Stimulated activated CD4-positive, alpha-beta T cell treated with anti-CD3 and anti-CD28 coated beads, Interleukin-15, amount 100 ng/mL, for 1 hour (primary cell): ENCODE measurements at places on chromosomes 1 and 21.
A peak's percentile ranks its signal among the peaks of the same experiment; 100 is the strongest.

GRCh38 chr1:34984435-34984792 lies 733 bp downstream of the TMEM35B start:
- DNase-seq, result no peak

GRCh38 chr21:37927711-37928110 lies 11.5 kb upstream of the KCNJ6 start:
- DNase-seq, result no peak

GRCh38 chr1:45570631-45571030 lies 13.2 kb upstream of the NASP start:
- DNase-seq, result no peak

- no peak for DNase-seq
These were observed 144.0 kb upstream of the ZNF648 start for GRCh38 chr1:182205351-182206022.

- DNase-seq, result no peak
These were observed 4.7 kb upstream of the C21orf91 start for GRCh38 chr21:17823846-17824245.

- no peak for DNase-seq
These were observed 96.5 kb upstream of the CLDN14 start for GRCh38 chr21:36576441-36576840.

DNA sequence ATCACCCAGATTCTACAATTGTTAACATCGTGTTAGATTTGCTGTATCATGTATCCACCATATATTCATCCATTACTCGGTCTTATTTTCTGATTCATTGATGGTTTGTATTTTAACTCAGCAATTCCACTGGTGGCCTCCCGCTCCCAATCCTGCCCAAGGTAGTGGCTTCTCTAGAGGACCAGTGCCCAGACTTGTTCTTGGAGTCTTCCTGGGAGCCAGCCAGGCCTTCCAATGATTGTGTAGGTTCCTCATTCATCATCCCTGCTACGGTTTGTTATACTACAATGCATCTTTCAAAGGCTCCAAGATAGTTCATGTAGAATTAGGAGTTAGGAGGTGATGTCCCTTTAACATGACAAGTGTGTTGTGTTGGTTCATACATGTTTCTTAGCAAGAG lies 451.1 kb downstream of the SETD4 start:
- DNase-seq, result no peak

GRCh38 chr1:29706936-29707335 lies 470.6 kb downstream of the PTPRU start:
- DNase-seq, result peak; percentile 3

- DNase-seq, result no peak
These were observed 2.0 kb downstream of the CFAP45 start for GRCh38 chr1:159897962-159898361.

DNA sequence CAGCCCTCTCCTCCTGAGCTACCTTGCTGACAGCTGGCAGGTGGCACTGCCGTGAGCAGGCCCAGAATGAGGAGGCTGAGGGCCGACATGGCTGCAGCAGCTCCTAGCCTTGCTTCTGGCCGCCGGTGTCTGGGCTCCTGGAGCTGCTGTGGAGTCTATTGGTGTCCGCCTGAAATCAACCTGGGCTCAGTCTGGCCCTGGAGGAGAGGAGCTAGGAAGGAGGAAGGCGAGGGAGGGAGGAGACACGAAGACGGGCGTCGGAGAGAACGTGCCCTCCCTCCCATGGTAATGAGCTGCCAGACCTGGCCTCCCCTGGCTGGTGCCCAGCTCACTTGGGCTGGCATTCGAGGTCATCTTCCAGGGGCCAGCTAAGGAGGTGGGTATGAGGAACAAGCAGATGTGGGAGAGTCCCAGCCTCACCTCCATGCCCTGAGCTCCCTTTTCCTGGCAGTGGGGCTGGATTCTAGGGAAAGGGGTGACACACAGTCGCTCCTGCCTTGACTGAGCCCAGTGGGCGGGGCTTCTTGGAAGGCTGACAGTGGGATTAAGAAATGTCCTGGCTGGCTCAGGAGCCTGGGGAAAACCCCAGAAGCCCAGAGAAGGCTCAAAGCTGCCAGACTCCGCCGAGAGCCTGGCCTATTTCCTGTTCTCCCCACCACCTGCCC lies at the start of gene PDZK1IP1:
TSS of gene PDZK1IP1 (minus strand) at position 193 of the 665 bp plus-strand sequence. CDS start at position 89, 104 bp downstream.
- DNase-seq, result no peak

- DNase-seq, result no peak
These were observed 65.1 kb downstream of the C1orf87 start for GRCh38 chr1:60008500-60008899.

DNA sequence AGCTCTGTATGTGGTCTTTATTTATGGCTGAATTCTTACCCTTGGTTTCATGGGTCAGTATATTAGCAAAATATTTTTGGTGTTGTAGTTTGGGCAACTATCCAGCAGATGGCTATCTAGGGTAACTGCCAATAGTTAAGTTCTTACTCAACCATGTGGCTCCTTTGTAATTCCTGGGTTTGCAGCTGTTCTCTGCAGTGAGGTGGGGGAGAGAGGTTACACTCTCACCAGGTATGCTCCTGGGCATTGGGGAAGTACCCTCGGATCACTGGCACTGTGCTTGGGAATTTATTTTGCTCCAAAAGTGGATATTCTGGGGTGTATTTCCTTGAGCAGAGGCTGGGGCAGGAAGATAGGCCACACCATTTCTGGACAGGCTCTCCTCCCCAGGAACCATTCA lies 436.7 kb upstream of the TMPRSS15 start:
- DNase-seq, result no peak

DNA sequence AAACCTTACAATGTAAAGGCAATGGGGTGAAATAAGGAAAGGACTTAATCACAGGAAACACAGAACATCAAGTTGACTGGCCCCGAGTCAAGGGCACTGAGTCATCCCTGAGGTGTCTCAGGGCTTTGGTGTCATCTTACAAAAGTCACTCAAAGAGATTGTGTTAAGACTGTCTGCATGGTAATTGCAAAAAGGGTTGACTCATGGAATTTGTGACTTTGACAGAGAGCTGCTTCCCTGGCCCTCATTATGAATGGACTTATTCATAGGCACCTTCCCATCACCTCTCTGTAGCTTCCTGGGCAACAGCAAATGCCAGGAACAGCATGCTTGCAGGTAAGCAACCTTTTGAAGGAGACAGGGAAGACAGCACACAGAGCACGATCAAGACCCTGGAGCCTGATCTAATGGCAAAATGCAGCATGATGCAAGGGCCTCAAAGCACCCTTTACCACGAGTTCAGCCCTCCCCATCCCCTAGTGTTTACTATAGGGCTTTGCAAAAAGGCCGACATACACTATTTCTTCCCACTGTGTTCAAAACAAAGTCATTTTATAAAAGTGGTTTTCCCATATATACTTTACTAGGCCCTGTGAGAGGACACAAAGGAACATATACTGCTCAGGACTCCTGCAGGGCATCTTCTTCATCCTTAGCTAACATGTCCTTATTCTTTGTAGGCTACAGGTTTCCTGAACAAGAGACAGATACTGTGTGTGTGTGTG lies 17.1 kb downstream of the ZP4 start:
- no peak for DNase-seq

DNA sequence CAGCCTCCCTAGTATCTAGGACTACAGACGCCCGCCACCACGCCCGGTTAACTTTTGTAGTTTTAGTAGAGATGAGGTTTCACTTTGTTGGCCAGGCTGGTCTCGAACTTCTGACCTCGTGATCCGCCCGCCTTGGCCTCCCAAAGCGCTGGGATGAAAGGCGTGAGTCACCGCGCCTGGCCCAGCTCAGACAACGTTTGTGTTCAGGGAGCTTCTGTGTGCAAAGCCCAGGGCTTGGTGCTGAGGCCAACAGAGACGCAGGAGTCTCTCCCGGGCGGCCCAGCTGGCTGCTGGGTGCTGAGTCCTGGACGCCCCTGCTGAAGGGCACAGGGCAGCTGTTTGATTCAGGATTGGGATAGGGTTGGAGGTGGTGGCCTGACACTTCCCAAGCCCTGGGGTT lies 3.0 kb downstream of the PRKCZ start:
- DNase-seq, result no peak

GRCh38 chr1:60235275-60235674 lies 161.7 kb upstream of the C1orf87 start:
- DNase-seq, result no peak

DNA sequence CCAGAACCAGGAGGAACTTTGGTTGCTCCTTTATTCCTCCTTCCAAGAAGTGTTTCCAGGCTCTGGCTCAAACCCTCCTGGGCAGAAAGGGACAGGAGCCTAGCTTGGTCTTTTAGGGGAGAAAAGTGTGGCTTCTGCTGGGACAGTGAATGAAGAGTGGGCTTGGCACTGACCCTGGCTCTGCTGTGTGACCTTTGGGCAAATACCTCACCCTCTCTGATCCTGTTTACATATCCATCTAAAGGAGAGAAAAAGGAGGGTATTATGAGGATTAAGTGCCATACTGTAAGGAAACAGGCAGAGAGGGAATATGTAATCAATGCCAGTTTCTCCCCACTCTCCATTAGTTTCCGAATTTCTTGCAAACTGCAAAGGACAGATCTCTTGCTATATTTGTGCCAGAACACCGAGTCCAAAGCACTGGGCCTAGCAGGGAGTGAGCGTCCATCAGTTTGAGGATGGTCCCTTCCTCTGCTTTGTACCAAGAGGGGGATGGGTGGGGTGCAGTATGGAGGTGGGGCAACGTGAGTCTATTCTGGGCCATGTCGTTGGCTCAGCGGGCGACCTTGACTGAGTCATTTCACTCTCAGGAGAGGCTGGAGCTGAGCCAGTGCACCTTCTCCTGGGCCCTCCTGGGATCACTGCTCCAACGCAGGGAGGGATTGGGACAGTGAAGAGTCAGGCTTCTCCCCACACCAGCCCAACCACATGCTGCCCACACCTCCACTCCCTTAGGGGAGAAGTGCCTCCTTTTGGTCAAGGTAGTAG lies 38.4 kb downstream of the IGSF21 start:
- DNase-seq, result no peak

DNA sequence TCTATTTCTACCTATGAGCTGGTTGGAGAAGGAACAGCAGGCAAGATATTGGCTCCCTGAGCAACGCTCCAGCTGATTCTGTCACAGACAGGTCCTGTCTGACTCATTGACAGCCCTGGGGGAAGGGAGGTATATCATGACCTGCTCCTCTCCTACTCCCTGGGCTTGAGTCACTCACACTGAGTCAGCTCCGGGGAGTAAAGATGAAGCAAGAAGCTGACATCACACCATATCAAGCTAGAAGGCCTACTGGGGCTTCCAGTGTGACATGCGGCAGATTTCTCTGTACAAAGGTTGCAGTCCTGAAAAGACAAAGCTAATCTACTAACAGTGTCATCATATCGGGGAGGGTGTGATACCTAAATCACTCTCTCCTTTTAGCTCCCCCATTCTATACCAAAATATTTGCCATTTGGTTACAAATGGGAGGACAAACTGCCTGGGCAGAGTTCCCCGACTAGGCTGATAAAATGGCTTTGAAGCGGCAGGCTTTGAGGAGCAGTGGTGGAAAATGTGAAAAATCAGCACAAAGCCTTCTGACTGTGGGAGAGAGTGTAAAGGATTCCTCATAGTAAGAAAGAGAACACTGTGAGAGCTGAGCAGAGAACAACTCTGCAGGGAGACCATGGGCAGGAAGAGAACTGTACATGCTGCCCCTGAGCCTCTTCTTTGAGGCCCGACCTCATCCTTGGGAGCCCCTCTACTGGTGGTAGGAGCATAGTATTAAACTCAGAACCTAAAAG lies 15.5 kb downstream of the PI4KB start:
- peak; percentile 38 for DNase-seq

DNA sequence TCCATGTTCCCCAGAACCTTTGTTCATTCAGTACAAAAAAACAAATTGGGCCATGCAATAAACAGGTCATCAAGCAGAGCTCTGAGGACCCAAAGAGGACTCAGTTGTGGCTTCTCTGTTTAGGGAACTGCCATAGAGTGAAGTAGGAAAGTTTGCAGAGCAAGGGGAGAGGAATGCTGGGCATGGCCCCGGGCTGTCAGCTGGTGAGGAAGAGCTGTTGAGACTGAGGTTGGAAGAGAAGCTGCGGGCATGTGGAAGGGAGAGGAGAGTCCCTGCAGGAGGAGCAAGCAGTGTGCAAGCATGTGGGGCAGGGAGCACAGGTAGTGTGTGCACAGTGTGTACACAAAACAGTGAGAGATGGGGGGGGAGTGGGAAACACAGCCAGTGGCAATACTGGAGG lies 71.8 kb downstream of the NTPCR start:
- no peak for DNase-seq

GRCh38 chr1:233295975-233296322 lies 424 bp upstream of the PCNX2 start:
- DNase-seq, result no peak

- no peak for DNase-seq
These were observed 14.0 kb upstream of the CTRC start for GRCh38 chr1:15424146-15424667.

GRCh38 chr1:107920561-107920960 lies 44.4 kb downstream of the VAV3 start:
- no peak for DNase-seq

DNA sequence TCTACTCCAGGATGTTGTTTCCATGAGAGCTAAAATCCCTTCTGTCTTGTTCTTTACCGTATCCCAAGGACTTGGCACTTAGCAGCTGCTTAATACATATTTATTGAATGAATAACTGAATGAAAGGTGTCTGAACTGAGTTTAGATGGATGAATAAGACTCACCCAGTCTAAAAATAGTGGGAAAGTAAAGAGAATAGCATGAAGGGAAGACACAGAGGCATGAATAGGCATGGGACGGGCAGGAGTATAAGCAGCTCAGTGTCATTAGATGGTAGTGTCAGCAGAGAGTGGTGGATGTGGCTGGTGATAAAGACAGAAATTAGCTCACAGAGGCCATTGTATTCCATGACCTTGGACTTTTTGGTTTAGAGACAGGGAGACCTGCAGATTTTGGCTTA lies 9.2 kb downstream of the IL12RB2 start:
- DNase-seq, result no peak

DNA sequence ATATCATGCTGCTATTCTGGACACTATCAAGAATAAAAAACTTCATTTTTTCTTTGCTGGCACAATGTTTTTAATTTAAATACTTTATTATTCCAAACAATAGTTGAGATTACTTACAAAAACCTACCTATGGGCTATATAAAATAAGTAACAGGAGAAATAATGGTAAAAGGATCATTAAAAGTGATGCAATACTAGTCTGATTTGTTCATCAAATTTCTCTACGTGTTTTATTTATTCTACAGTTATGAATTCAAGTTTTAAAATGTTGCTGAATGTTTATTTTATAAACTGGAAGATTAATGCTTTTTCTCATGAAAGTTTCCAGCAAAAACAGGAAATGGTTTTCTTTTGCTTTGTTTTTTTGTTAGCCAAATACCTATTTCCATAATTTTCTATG lies 662.4 kb upstream of the BRINP3 start:
- no peak for DNase-seq

- DNase-seq, result no peak
These were observed 64.4 kb downstream of the KCTD3 start for GRCh38 chr1:215631489-215631888.

GRCh38 chr1:239237912-239238311 lies 148.5 kb upstream of the CHRM3 start:
- no peak for DNase-seq

- no peak for DNase-seq
These were observed 35.5 kb upstream of the RUNX3 start for GRCh38 chr1:24965571-24965930.

DNA sequence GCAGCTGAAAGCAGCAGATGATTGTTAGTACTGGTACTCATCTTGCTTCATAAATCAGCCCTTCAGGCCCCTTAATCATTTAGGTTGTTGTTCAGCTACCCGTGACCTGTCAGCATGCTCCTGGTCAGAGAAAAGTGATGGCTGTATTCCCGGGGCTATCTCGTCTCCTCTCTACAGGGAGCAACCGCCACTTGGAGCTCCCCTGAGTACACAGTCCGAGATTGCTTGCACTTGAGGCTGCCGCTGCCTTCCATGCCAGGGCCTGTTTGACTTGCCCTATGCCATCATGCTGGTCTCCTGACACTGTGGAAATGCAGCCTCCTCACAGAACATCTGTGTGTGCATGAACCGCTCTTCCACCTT lies 97.5 kb downstream of the SPATA46 start:
- DNase-seq, result no peak
